Cortex of kidney (tissue), 1 donor: ENCODE measurements at places on chromosomes 7 and 10.

DNA sequence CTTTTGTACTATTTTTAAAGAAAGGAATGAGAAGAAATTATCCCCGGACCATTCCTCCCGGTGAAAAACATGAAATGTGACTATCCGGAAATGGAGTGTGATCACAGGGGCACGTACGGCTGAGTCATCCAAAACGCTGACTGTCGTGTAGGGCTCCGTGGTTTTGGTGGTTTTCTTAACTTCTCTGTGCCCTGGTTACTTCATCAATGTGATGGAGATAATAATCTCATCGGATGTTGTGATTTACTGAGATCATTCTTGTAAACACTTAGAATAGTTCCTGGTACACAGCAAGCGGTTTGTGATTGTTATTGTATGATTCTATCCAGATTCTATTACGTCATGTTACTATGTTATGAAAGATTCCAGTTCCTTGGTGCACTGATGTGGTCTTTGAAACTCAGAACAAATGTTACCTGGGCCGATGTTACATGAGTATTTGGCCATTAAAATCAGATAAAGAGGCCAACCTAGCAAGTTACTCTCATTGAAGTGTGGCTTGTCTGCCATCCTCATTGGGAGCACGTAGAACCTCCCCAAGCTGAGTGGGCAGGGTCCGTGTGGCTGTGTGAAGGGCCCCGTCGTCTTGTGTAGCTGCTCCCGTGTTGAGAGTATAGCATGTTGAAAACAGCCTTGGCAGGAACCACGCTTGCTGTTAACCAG, 99.5 kb downstream of the CAMK1D start:
- no peak for DNase-seq

DNA sequence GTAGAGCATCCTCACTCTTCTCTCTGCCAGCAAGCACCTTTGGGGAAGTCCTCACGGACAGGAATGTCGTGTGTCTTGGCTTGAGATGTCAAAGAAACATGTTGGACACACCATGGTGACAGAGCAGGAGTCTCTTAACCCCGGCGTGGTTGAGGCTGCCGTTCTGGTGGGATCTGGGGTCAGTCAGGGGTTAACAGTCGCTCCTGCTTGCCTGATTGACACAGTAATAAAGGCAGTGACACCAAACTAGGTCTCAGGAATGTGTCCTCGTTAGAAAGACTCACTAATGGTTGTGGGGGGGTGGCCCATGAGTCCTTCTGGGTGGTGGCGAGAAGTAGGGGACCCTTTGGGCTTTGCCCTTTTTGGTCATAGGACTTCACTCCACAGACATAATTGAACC, 69.0 kb downstream of the TCF7L2 start:
- no peak for DNase-seq

- DNase-seq = no peak
Measured at GRCh38 chr10:35257057-35257983, 79.0 kb upstream of the CCNY start.

GRCh38 chr7:115516341-115516740, 514.2 kb downstream of the TFEC start:
- no peak for DNase-seq

DNA sequence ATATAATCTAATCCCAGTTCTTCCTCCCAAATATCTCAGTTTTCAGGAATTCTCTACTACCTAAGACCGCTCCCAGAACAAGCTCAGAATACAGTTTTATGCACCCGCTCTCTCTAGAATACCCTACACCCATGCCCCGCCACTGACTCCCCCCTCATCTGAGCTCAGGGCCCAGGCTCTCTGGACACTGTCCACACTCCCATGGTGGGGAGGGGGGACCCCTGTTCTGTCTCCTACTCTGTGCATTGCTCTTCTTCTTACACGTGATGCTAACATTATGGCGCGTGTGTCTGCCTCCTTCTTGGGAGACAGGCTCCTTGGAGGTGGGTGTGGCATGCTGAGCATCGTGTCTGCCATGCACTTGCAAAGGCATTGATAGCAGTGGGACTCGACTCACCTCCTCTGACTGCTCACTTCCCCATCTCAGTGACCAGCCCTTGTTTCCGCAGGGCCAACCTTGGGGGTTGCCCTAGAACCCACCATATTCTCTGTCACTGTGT, 127.9 kb downstream of the TCERG1L start:
- DNase-seq = no peak

DNA sequence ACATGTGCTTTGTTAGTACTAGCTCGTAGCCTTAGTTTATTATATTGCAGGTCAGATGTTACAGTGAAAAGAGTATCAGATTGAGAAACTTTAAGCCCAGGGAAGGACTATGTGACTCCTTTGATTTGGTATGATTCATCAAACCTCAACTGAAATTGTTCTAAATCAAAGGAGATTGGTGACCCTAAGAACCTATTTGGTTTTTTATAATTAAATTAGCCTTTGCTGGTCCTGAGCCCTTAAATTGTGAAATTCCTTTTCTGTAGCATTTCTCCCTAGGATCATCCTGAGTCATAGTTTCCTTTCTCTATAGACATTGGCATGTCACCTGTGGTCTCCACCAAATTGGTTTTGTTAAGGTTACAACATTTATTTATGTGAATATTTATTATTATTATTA, 89.7 kb downstream of the POLR1F start:
- DNase-seq = no peak

DNA sequence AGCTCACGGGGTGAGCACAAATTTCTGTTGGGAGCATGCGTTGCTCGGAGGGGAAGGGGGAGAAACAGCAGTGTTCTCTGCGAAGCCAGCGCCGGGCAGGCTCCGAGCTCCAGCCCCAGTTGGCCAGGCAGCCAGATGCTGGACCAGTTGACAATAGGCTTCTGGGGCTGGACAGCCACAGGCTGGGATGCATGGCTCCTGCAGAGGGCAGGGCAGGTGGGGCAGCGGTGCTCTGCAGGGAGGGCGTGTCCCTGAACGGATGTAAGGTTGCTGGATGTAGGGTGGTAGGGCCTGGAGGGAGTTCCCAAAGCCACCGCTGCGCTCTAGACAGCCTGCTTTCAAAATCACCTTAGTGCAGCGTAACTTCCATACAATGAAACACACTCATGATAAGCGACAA, 574.9 kb downstream of the GLRX3 start:
- DNase-seq = no peak

- no peak for DNase-seq
Measured at GRCh38 chr10:75469006-75469616, 37.7 kb downstream of the LRMDA start.

DNA sequence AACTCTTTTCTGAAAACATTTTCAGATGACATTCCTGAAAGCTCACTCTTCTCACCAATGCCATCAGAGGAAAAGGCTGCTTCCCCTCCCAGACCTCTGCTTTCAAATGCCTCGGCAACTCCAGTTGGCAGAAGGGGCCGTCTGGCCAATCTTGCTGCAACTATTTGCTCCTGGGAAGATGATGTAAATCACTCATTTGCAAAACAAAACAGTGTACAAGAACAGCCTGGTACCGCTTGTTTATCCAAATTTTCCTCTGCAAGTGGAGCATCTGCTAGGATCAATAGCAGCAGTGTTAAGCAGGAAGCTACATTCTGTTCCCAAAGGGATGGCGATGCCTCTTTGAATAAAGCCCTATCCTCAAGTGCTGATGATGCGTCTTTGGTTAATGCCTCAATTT, 16.5 kb downstream of the ANLN start:
- DNase-seq = no peak

GRCh38 chr10:34723750-34724149, 91.3 kb downstream of the PARD3 start:
- DNase-seq = no peak

GRCh38 chr7:103914147-103914899, 75.1 kb downstream of the RELN start:
- no peak for DNase-seq

DNA sequence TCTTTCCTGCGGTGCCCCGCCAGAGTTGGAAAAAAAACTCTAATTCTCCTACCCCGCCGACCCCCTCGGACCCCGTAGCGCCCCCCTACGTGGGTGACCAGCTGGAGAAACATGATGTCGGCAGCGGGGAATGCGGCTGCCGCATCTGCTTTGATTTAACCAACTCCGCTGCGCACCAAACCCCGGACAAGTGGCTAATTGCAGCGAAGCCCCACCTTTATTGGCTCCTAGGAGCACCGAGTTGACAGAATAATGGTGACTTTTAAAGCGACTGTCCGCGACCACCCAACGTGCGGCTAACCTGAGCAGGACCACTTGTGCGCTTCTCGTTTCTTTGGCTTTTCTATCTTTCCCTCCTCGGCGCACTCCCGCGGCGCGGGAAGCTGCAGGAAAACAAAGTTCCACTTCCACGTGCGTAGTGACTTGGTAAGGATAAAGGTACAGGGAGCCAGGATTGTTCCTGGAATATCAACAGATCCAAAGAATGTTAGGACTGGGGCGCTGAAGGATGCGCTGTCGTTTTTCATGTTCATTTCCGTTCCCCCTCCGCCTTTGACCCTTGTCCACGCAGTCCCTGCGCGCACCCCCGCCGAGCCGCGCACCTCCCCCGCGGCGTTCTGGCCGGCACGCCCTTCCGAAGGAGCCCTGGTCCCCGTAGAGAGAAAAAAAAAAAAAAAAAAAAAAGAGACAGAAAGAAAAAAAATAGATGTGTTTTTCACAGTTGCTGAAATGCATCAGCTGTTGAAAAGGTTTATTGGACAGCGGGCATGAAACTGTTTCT, 1.4 kb downstream of the WNT16 start:
- DNase-seq = no peak

GRCh38 chr10:103852856-103853255, 2.5 kb downstream of the SH3PXD2A start:
- DNase-seq = no peak

GRCh38 chr7:35695473-35695850, 527 bp upstream of the HERPUD2 start:
- DNase-seq = no peak

DNA sequence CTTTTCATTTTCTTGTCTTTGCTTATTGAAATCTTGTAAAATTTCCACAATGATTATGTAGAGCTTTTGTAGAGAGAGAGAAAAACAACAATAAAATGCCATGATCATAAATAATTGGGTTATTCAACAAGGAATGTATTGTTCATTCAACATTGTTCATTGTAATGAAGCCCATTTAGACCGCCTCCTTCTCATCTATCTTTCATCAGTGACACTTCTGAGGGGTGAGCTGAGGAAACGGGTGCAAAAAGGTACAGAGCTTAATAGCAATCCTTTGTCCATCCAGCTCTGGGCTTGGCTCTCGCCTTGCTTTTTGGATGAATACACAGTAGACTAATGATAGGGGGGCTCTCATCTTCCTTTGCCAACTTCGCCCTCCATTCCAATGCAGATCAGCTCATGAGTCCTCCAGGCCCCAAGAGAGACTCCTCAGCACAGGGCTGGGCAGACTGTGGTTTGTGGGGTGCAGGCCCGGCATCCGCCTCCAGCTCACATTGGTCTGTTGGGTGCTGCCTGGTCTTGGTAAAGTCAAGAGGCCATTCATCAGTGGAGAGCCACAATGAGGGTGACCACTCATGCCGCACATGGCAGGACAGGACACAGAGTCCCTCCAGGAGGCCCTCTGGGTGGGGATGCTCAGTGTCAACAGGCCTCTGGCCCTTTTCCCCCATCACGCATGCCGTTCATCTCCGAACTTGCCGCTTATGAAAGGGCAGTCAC, 17.9 kb upstream of the PPA1 start:
- no peak for DNase-seq

DNA sequence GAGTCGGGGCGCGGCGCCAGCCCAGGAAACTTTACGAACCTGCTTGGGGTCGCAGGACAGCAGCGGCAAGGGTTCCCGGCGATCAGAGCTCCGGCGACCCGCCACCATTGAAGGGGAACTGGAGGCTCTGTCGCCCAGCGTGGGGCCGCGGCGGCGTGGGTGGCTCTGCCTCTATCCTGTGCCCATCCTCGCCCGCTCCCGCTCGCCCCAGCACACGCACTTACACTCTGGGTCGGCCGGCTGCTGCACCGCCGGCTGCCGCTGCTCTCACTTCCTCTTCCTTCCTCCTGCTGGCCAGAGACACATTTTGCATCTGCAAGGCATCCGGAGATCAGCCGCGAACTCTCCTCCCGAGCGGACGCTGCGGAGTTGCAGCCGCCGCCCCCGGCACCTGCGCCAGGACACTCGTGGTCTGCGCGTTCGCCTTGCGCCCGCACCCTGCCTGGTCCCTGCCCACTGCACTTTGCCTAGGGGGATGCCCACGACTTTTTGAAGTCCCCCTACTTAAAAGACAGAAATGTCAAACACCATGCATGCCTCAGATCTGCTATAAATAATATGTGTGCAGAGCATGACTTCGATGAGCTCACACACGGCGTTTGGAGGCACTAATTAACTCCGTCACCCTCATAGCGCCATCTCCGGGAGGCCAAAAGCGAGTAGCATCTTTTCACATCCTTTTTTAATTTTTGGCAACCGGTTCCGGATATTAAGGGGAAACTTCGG, at the start of gene ELMO1:
ELMO1 (minus strand) TSS at position 229 of the 726 bp plus-strand sequence. CDS start 106,174 bp downstream, outside the sequence.
- no peak for DNase-seq

- DNase-seq = no peak
Measured at GRCh38 chr7:149624006-149624405, 126.4 kb upstream of the ZNF746 start.

DNA sequence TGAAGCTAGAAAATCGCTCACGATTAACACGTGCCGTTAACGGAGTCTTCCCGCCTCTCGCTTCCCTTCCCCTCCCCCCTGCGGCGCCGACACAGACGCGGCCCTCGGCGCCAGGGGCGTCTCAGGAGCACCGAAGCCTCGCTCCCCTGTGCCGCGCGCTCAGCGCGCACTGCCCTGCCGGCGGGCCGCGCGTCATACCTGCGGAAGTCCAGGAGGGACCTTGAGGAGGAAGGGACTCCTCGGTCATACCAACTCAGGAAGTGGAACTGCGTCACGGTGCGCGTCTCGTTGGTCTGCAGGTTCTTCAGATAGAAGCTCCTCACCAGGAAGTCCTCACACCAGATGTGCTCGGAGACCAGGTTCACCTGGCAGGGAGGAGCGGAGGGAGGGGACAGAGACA, 239.6 kb downstream of the DNAJB6 start:
- DNase-seq = no peak

- no peak for DNase-seq
Measured at GRCh38 chr7:148142660-148143248, 447.8 kb upstream of the C7orf33 start.

DNA sequence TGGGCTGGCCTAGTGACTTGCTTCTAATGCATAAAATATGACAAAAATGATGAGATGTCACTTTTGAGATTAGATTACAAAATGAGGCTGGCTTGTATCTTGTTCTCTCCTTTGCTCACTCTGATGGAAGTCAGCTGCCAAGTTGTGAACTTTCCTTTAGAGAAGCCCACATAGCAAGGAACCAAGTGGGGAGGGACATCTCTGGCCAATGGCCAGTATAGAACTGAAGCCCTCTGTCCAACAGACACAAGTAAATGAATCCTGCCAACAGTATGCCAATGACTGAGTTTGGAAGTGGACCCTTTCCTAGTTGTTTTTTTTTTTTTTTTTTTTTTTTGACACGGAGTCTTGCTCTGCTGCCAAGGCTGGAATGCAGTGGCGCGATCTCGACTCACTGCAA, 3.3 kb downstream of the ZC3HC1 start:
- no peak for DNase-seq
